SW 1271 (cell line): ENCODE measurements at places on chromosomes 1 and 21.
A peak's percentile ranks its signal among the peaks of the same experiment; 100 is the strongest.

- DNase-seq, result no peak
Observed at GRCh38 chr1:198647055-198647454, 8.2 kb downstream of the PTPRC start.

DNA sequence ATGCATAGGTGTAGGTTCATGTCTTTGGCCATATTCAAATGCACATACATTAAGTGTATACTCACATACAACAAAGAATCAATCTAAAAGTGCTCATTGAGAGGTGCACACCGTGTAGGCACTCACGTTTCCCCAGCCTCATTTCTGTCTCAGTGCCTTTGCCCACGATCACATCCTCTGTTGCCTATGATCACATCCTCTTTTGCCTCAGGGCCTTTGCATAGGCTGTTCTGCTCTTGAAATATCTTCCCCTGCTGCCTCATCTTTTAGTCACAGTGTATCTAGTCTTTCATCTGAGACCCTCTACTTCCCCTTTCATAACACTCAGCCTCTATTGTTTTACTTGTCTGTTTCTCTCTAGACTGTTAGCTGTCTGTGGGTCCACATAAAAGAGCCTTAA lies 69.3 kb downstream of the FOXD2 start:
- no peak for DNase-seq

DNA sequence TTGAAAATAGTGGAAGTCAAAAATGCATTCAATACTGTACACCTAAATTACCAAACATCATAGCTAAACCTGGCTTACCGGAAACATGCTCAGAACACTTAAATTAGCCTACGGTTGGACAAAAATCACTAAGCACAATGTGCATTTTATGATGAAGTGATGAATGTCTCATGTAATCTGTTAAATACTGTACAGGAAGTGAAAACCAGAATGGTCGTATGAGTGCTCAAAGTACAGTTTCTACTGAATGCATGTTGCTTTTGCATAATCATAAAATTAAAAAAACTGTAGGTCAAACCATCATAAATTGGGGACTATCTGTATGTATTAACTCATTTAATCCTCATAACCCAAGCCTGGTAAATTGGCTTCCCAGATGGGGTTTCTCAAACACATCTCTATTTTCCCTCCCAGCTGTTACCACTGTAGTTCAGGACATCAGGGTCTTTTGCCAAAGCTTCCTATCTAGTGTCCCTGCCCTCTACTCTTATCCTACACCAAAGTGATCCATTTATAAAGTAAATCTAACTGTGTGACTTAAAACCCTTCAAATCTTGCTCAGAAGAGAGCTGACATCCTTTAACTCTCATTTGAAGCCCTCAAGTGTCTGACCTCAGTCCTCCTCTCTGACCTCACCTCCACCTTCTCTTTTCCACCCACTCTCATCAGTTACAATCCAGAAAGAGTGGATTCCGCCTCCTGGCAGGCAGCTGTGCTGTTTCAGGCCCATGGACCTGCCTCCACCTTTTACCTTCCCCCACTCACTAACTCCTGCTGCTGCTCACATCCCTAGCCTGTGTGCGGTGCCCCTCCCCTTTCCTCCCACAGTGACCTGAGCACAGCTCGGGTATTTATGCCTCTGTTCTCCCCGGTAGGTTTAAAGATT lies 356.4 kb upstream of the ST6GALNAC5 start:
- DNase-seq, result no peak

DNA sequence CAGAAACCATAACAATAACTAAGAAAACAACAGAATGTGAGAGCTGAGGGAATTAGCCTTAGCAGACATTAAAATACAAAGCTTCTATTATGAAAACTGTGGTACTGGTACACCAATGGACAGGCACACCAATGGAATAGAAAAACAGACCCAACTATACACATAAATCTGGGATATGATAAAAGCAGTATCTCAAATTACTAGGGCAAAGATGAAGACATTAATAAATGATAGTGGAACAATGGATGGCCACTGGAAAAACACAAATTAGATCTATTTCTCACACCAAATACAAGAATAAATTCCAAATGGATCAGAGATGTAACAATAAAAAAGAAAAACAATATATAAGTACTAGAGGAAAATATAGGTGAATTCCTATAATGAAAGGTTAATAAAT lies 65.4 kb upstream of the SLFNL1 start:
- no peak for DNase-seq

DNA sequence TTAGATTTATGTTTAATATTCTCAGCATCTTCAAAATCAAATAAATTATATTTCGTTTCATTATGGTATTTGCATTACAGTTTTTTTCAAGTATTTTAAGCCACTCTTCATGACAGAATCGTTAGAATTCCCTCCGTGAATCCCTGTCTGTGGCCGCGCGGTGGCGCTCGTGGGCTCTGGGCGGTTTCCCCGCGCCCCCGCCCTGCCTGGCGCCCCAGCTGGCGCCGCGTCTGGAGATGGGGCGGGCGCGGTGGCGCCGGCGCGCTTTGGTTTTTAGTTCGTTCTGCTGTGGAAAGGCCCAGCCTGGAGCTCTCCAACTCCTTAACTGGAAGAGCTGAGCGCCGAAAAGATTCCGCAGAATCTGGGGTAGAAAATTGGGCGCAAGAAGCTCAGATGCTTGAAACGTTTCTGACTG lies 25.7 kb downstream of the PRMT2 start:
- DNase-seq, result no peak

- no peak for DNase-seq
Observed at GRCh38 chr1:227378181-227378580, 59.9 kb upstream of the CDC42BPA start.

DNA sequence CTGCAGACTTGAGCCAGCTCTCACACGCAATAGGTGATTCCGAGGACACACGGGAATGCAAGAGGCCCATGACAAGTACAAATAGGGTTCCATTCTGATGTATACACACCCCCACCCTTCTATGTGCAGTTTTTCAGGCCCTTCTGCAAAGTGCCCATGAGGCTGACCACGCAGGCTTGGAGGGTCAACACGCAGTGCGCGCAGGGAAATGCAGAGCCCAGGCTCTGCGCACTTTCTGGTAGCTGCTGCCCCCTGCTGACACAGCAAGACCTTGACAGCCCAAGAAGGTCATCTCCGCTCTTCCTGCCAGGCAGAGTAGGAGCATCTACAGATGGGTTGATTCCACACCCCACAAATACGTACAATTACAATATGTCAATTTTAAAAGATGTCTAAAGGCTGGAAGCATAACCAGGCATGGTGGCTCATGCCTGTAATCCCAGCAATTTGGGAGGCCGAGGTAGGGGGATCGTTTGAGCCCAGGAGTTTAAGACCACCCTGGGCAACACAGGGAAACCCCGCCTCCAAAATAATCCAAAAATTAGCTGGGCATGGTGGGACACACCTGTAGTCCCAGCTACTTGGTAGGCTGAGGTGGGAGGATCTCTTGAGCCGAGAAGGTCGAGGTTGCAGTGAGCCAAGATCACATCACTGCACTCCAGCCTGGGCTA lies 18.5 kb downstream of the SH3BP5L start:
- peak; percentile 38 for DNase-seq

- DNase-seq, result no peak
Observed at GRCh38 chr1:55568732-55569131, 353.6 kb upstream of the USP24 start.

DNA sequence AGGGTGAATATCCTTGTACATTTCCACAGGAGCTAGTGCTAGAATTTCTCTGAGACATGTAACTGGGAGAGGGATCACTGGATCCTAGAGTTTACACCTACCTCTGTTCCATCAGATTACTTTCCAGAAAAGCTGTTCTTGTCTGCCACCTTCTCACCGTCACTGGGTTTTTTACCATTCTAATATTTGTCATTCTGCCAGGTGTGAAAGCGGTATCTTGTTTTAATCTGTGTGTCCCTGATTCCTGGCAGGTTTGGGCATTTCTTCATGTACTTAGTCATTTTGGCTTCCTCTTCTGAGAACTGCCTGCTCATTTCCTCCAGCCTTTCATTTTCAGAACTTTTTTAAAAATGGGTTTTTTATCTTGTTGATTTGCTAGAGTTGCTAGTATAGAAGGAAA lies 5.1 kb downstream of the PMF1 start:
- no peak for DNase-seq

DNA sequence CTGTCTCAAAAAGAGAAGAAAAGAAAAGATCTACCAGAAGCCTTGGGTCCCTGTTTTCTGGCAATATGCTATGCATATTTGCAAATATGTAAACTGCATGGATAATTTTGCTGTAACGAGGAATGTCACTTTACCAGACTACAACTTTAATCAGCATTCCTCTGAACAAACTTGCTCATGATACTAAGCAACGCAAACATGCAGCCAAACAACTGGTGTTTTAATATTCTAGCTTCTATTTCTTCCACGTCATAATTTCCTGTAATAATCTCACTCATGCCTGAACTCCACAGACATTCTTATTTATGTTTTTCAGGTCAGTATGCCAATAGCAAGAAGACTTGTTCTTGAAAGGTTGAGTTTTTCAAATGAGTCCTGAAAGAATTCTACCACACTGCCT lies 114.1 kb downstream of the SIM2 start:
- no peak for DNase-seq

DNA sequence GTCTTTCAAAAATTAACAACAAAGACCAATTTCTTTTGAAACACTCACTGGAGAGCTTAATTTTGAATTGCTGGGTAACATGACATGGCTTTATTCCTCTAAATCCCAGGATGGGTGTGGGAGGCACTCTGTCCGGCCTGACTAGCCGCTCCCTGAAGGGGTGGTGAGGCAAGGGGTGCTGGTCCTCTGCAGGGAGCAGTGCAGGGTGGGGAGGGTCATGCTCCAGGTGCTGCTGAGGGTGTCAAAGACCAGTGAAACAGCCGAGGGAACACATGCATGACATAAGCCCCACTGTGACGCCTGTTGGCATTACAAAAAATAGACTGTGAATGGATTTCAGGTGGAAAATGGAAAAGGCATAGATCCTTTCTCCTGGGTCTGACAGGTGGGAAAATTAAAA lies 223.7 kb downstream of the VAV3 start:
- no peak for DNase-seq

- no peak for DNase-seq
Observed at GRCh38 chr1:25725482-25725881, 74.5 kb upstream of the SELENON start.

GRCh38 chr1:51576085-51576444 lies 40.8 kb upstream of the OSBPL9 start:
- no peak for DNase-seq

GRCh38 chr1:12343823-12344487 lies 114.1 kb downstream of the VPS13D start:
- no peak for DNase-seq

- no peak for DNase-seq
Observed at GRCh38 chr21:31908106-31909031, 35.5 kb downstream of the HUNK start.

- no peak for DNase-seq
Observed at GRCh38 chr1:87515781-87516180, 187.1 kb downstream of the LMO4 start.

- no peak for DNase-seq
Observed at GRCh38 chr1:16013220-16013907, 4.5 kb downstream of the HSPB7 start.

- no peak for DNase-seq
Observed at GRCh38 chr1:186943891-186944686, 115.3 kb downstream of the PLA2G4A start.

DNA sequence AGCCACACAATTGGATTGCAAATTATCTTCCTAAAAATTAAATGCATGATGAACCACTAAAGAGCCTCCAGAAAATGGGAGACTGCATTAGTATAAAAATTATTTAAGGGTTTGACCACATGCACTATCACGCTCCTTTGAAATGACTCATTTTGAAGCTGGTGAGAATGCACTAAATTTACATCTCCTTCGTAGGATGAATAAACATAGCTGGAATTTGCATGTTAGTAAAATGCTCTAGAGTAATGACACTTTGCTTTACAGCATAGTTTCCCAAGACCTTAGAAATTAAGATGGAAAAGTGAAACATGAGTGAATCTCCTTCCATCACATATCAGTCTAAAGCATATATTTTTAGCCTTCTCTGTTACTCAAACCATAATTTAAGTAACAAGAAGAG lies 2.4 kb downstream of the PLPPR4 start:
- no peak for DNase-seq

DNA sequence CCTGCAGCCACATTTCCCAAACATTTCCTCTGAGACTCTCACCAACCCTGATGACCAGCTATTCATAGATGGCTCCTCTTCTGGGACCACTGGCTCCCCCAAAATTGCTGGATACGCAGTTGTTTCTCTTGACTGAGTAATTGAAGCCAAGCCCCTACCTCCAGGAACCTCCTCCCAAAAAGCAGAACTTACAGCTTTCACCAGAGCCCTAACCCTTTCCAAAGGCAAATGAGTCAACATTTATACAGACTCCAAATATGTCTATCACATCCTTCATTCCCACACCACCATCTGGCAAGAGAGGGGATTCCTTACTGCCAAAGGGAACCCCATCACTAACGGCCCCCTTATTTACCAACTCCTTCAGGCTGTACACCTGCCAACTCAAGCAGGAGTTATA lies 20.3 kb upstream of the CA6 start:
- no peak for DNase-seq

DNA sequence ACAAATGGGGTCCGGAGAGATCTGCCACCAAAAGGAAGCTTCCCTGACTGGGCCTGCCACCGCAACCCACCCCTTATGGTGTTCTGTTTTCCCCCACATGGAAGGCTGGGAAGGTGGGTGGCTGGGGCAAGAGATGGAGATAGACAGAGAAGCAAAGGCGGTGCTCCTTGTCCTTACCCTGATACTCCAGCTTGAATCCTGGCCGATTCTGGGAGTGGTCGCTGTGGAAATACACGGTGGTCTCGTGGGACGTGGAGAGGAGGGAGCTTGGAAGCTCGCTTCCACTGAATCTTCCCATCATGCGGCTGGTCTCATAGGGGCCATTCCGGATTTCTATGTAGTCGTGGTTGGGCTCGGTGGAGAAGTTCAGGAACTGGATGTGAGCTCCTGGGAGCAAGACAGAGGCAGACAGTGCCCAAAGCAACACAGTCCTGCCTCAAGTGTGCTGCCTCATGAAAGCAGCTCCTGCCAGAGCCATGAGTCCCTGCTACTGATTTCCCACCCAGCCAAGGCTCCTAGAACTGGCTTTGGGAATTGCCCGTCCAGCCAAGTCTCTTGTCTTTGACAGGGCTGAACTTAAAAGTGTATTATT lies 138.5 kb downstream of the ZSCAN20 start:
- no peak for DNase-seq

DNA sequence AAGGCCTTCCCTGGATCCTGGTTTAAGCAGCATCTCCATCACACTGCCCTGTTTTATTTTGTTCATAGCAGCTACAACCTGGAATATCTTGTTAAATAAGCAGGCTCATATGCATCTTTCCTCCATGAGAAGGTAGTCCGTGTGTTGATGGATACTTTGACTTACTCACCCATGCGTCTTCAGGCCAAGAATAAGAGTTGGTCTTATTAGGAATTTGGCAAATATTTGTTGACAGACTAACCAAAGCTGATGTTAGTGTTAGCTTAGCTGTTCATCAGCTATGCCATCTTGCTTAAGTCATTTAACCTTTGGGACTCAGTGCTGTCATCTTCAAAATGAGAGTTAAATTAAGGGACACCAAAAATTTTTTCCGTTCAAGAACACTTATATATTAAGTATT lies 59.2 kb downstream of the SASS6 start:
- DNase-seq, result no peak

GRCh38 chr1:207156095-207156494 lies 52.1 kb downstream of the C4BPA start:
- DNase-seq, result no peak

- no peak for DNase-seq
Observed at GRCh38 chr1:212620293-212620692, 11.7 kb downstream of the ATF3 start.
